Activated T-helper 1 cell treated with anti-CD3 and anti-CD28 coated beads, Interleukin-12 subunit alpha, Interleukin-12 subunit beta, Interleukin-2, Interleukin-4 antibody, amounts not matched to agents 30 ng/mL and 10 ng/mL and 1 ng/mL, durations not matched to agents 14 hours and 24 hours and 36 hours (primary cell): ENCODE measurements at places on chromosomes 5 and 9. TPM values are rescaled to one million over a fixed set of nuclear protein-coding genes. Genes with fewer than 3 reads are reported as not detected.

GRCh38 chr9:117682955-117683710 lies 21.1 kb upstream of the TLR4 start:
- DNase-seq = no peak

DNA sequence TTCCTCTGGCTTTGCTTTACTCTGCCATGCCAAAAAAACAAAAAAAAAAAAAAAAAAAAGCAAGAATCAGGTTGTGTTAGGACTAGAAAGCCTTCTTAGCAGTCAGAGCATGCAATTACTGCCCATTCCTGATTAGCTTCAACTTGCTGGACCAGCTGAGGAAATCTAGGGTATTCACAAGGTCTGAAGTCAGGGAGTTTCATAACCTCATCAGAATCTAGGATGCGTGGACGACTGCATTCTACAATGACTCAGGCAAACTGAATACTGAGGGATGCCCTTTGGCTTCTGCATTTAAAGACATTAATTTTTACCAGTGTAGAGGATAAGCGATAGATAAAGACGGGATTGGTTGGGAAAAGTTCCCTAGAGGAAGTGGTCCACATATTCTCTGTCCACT lies 39.2 kb upstream of the SHOC1 start:
- no peak for DNase-seq

SOHLH1 gene
- not detected in 2 replicates for total RNA-seq

C9orf153 gene
- total RNA-seq = 0.34 TPM in 1 of 2 replicates, not detected in the other

SPATA31A5 gene
- total RNA-seq = not detected in 2 replicates

ROPN1L gene
- total RNA-seq = 0.16 and 0.20 TPM in 2 replicates

DNA sequence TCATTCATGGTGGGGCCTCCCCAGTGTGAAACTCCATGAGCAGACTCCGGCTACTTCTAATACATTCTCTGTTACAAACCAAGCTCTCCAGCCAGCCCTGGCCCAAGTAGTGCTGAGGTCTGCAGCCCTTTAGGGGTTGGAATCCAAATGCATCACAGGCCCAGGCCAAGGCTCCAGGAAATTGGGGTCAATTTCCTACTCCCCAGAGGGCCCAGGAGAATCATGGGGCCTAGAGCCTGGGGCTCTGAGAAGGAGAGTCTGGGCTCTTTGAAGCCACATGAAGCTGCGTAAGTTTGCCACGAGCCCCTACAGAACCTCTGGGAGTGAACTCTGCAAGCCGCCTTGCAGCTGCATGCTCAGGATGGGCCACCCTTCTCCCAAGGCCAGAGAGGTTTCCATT lies 206.4 kb downstream of the PAPPA start:
- no peak for DNase-seq

RMRP gene
- 5,317 and 5,787 TPM in 2 replicates for total RNA-seq

- DNase-seq = no peak
These were observed 444.7 kb downstream of the HINT1 start for GRCh38 chr5:130720355-130720754.

DNA sequence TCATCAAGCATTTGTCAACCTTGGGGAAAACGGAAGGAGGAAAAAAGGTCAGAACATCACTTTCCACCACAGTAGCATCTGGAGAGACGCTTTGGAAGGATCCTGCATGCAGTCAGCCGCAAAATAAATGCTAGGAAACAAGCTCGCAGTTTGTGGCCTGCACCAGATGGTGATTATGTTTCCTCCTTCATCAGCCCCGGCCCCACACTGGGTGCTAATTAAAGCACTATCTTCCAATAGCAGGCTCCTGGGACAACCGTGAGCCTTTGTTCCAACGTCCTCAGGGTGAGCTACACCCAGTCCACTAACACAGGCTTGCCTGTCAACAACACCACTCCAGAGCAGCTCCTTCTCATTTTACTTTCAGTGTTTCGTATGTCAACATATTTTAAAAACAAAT lies 64.0 kb downstream of the RNF130 start:
- DNase-seq = no peak

- no peak for DNase-seq
These were observed 1314.9 kb upstream of the CDH6 start for GRCh38 chr5:29878599-29878998.

DNA sequence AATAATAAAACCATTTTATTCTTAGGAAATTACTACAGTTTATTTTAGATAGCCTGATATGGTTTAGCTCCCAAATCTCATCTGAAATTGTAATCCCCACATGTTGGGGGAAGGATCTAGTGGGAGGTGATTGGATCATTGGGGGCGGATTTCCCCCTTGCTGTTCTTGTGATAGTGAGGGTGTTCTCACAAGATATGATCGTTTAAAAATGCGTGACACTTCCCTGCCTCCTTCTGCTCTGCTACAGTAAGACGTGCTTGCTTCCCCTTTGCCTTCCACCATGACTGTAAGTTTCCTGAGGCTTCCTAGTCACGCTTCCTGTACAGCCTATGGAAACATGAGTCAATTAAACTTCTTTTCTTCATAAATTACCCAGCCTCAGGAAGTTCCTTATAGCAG lies 122.4 kb upstream of the FGF10 start:
- no peak for DNase-seq

ASS1 gene
- 2.9 and 3.3 TPM in 2 replicates for total RNA-seq

DNA sequence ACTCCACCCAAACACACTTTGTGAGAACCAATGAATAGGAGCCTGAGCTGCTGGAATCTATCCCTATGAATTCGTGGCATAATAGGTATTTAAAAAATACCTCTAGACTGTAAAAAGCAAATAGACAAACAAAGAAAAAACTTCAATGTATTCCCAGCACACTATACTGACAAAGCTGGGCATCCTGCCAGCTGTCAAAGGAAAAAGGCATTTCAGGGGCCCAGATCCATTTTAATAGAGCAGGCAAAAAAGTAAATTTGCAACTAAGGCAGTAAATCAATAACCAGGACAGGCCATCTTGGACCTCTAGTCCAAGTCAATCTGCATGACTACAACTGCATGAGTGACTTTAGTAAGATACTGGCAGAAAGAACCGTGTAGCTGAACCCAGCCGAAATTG lies 25.6 kb upstream of the LARP1 start:
- no peak for DNase-seq
